ENCODE measurements at places on chromosomes 2 and 18. TPM values are rescaled to one million over a fixed set of nuclear protein-coding genes. Genes with fewer than 3 reads are reported as not detected.
A peak's percentile ranks its signal among the peaks of the same experiment; 100 is the strongest.

The ACTG2 gene
- total RNA-seq: 3.6 TPM

DNA sequence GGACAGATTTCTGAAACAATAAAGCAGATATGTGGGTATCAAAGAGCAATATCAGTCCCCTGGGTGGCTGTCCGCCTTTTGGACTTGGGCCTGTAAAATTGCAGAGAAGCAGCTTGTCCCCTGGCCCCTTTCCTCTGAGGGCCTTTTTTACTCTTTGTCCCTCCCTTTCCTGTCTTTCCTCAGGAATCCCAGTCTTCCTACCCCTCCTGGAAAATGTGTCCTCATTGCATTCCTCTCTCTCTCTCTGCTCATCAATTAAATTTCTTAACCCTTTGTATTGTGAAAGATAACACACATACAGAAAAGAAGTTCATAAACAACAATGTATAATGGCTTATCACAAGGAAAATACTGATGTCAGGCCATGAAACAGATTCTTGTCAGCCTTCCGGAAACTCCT is 3.0 kb upstream of the GRB14 start:
- DNase-seq: no peak

DNA sequence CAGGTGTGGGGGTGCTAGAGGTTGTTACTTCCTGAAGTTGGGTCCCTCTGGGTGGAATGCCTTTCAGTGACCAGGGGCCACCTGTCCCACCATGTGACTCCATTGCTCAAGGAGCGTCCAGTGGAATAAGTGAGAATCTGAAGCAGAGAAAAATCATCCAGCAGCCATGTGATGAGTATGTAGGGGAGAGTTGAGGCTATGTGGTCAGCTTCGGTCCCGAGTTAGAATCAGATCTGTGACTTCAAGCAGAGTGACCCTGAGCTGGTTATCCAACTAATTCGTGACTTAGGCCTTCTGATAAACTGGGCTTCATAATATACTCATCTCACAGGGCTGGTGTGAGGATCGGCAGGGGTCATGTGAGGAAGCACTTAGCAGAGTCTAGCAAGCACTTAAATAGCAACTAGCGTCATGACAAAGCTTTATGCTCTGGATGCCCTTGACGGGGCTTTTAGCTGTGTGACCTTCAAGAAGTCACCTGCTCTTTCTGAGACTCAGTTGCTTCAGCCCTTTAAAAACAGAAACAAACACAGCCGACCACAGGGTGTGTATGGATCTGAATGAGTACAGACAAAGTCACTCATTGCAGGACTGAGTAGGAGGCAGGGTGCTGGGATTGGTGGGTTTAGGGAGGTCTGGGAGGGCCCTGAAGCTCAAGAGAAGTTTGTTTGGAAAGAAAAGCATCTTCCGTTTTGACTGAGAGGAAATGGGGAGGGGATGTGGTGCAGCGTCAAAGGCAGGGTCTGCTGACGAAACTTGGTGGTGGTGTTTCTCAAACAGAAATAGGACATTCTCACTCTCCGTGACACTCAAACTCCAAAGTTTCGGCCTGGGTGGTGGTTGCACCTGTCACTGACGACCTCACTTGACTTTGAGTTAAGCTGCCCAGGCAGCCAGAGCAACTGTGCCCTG is 264.0 kb upstream of the CXCR4 start:
- no peak for DNase-seq

- DNase-seq: no peak
Measured at GRCh38 chr2:3751806-3752205, 48.4 kb downstream of the DCDC2C start.

DNA sequence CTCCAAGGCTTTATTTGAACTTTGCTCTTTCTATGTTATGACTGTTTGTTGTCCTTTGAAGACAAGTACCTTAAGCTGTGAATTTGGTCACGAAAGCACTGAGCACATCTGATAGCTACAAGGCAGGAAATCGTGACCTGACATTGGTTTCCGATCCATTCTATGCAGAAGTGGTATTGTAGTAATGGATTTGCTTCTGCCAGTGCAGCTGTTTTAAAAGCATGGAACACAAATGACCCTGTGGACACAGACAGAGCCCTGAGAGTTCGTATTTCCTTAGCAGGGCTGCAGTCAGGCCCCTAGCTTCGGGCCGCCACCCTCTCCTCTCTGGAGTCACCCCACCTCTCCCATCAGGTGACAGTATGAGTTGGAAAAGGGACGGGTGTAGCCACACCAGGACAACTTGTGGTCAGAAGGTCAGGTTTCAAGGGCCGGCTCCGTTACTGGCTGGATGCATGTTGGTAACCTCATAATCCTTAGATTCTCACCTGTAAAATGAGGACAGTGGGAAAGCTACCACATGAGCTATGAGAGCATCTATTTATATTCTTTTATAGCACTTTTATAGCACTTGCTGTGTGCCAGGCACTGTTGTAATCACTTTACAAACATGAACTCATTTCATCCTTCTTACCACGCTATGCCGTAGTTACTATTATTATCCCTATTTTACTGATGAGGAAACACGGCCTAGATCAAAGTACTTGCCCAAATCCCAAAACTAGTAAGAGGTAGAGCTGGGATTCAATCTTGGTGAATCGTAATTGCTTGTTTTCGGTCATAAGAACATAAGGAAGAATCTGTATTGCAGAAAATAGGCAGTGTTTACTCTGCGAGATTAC is 70.2 kb downstream of the SPATS2L start:
- DNase-seq: no peak

The ARHGAP15 gene
- total RNA-seq: 6.5 TPM

GRCh38 chr2:68907232-68907919 is 36.2 kb upstream of the BMP10 start:
- DNase-seq: no peak

The TMEM169 gene
- total RNA-seq: 0.32 TPM

GRCh38 chr2:101770726-101771125 is 73.2 kb downstream of the MAP4K4 start:
- DNase-seq: no peak

The ESPNL gene
- total RNA-seq: 0.57 TPM

DNA sequence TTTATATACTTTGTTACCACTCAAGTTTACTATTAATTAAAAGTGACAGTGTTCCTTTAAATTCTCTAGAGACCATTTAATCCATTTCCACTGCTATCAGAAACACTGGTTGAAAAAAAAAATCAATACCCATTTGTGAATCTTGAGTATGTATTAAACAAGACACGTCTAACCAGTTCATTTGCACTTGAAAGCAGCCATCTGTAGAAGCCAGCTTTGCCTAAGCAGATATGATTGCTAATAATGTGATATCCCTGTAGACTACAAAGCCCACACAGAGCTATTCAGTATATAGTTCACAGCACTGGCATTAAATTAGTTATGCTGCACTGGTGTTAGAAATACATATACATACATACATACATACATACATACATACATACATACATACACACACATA is 111.8 kb upstream of the SP3 start:
- no peak for DNase-seq

DNA sequence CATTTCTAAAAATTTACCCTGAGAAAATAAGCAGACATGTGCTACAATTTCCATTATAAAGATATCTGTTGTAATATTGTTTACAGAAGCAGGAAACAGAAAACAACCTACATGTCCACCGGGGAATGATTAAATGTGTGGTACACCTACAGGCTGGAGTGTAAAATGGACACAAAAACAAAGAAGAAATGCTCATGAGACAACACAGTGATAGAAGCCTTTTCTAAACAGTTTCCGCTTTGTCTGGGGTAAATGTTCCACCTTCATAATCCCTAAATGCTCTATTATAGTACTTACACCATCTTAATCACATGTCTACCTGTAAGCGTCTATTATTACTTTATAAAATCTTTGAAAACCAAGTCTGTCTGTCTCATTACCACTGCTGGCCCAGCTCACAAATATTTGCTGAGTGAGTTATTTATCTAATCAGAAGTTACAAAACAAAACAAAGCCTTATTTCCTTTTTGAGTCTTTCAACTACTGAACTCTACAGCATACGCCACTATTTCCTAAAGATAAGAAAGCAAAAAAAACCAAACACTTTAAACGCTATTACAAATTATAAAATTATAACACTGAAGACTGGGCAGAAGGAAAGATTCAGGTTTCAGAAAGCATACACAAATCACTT is 95.3 kb downstream of the PIGN start:
- DNase-seq: no peak

The DUSP2 gene
- total RNA-seq: 1.2 TPM

- DNase-seq: no peak
Measured at GRCh38 chr2:23293731-23294130, 91.2 kb upstream of the KLHL29 start.

DNA sequence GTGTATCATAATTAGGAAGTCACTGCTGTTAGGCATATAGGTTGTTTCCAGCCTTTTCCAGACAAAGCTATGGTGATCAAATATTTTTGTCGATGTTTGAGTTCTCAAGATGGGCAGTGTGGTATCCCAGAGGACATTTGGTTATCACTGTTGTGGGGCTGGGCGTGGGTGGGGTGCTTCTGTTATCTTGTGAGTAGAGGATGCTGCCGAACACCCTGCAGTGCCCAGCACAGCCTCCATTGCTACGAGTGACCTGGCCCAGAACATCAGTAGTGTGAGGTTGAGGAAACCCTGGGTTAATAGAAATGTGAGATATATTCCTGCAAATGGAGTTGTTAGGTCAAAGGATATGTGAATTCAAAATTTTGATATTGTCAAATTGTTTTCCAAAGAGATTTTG is 33.2 kb downstream of the ZNF236 start:
- no peak for DNase-seq

GRCh38 chr18:3877678-3878077 is 427.7 kb downstream of the TGIF1 start:
- DNase-seq: no peak

GRCh38 chr2:150640039-150640438 is 152.6 kb upstream of the RND3 start:
- DNase-seq: no peak

The ATP8B1 gene
- total RNA-seq: 9.8 TPM

DNA sequence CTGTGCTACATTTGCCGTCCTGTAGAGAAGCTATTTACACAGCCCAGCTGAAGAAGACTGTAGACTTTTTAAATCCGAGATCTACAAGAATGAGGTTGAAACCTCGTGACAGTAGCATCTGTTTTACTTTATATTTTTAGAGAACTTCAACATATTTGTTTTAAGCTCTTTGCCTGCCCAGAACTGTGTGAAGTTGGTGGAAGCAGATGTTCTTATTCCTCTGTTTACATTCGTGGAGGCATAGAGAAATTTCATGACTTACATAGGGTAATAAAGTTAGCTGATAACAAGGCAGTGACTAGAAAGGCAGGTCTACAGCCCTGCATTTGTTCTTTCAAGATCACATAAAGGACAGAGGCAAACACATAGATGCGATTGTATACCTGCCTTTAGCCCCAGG is 47.0 kb upstream of the MAP3K20 start:
- DNase-seq: no peak

- no peak for DNase-seq
Measured at GRCh38 chr2:220961143-220961860, 610.8 kb downstream of the EPHA4 start.

The BCL11A gene
- 9.3 TPM for total RNA-seq

GRCh38 chr2:9284521-9285297 is 78.1 kb downstream of the ASAP2 start:
- no peak for DNase-seq

GRCh38 chr2:112137516-112138158 is 548 bp upstream of the FBLN7 start:
- DNase-seq: no peak

GRCh38 chr2:226478109-226478809 is 321.4 kb downstream of the IRS1 start:
- DNase-seq: peak; percentile 63

GRCh38 chr18:495017-495416 is 5.5 kb downstream of the COLEC12 start:
- no peak for DNase-seq

The GCG gene
- not detected for total RNA-seq

GRCh38 chr18:38576349-38576748 is 1010.8 kb upstream of the CELF4 start:
- DNase-seq: no peak

The SMYD1 gene
- total RNA-seq: 188 TPM

GRCh38 chr2:172513935-172514586 is 41.8 kb upstream of the PDK1 start:
- peak; percentile 44 for DNase-seq

DNA sequence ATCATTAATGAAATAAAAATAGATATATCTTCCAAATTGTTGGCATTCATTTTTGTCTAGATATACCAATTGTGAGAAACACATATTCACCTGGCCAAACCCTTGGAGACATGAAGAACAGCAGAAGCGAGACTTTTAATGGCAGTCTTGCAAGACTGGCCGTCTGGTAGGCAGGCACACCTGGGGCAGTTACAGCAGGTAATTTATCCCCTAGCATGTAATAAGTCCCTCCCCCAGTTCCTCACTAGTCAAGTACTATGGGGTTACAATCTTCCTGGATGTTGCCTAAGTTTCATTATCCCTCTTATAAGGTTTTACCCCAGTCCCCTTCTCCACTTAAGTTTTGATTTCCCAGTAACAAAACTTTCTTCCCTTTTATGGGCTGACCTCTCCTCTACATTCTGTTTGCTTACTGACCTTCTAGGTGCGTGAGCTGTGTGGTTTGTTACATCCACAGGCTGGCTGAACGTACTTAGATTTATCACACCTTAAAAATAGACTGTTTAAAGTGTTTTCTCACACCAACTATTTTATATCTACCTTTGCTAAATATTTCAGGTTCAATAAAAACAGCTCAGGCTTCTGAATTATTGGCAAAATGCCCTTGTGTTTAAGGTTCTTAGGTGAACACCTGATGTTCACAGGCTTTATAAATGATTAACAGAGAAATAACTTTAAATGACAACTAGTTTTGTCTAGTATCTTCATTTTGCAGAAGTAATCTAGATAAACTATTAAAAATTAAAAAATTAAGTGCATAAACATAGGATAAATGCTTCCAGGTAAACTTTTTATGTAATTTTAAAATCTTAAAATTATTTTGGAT is 365.0 kb upstream of the TFPI start:
- no peak for DNase-seq
